Fibroblast of pulmonary artery (primary cell): ENCODE measurements at places on chromosomes 7 and 10.

DNA sequence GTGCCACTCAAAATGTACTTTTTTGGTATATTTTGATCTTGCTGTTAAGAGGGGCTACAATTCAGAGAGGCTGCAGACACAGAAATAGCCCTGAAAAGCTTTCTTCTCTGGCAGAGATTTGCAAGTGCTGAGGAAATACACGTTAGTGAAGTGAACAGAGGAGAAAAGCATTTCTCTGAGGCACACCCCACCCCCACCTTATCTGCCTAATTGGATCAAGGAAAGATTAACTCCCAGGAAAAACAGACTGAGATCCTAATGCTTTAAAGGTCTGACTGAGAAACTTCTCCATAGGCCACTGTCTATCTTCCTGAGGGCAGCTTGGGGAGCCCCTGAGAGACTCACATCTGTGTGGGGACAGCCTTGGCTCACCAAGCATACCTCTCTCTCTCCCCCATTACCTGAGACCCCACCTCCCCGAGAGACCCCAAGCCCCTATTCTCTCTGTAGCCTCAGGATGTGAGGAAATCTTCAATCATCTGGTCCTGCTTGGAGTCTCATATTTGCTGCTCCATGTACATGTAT lies 14.8 kb upstream of the AKR1C3 start:
- DNase-seq = no peak

DNA sequence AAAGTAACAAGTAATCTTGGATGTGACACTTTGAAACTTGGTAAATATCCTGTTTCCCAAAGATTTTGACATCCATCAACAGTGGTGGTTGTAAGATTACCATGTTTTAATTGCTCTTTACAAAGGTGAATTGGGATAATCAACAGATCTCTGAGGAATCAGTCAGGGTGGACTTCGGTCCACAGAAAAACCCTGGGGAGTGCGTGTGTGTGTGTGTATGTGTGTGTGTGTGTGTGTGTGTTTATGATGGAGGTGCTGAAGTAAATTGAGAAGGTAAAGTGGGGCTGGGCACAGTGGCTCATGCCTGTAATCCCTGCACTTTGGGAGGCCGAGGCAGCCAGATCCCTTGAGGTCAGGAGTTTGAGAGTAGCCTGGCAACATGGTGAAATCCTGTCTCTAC lies 12.0 kb upstream of the AUTS2 start:
- DNase-seq = no peak

DNA sequence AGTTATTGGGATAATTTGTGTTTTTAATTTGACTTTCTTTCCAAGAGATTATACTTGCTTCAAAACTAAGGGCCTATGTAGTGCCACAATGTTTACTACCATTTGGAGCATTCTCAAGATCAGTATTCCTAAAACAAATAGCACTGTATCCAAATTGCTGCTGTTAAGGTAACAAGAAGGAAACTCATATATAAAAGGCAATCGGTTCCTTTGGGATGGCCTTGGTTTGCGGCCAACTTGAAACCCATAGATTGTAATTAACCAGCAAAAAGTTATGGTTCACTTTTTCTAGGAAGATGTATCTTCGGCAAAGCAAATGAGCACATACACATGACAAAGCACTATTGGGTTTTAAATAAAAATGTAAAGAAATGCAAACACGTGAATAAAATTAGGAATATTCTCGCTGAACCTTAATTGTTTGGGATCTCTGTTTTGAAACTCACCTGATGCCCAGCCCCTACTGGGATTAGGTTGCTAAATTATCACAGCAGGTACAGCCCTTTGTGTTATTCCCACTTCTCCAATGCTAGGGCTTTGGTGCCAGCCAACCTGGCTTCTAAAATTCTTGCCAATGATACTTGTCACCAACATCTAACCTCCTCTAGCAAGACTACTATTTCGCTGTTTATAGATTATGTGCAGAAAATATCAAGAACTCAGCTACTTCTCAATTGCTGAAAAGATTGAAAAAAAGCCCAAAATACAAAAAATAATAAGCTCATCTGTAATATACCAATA lies 16.0 kb downstream of the CDNF start:
- DNase-seq = no peak

- DNase-seq = no peak
These were observed 30.0 kb upstream of the PRKAR1B start for GRCh38 chr7:756928-757560.

DNA sequence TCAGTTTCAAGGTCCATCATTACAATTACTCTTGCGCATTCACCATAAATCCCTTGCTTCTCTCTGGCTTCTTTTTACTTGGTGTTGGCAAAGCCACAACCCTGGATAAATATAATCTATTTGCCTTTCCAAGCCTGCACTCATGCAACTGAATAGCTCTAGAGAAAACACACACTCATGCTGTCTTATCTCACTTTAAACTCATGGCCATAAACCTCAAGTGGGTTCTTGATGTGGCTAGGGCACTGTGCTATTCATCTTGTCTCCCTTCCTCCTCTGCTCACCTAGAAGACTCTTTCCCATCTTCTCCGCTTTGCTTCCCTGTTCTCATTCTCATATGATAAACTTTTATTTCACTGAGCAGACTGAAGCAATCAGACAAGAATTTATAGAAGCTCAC lies 165.4 kb upstream of the MTPN start:
- DNase-seq = no peak

DNA sequence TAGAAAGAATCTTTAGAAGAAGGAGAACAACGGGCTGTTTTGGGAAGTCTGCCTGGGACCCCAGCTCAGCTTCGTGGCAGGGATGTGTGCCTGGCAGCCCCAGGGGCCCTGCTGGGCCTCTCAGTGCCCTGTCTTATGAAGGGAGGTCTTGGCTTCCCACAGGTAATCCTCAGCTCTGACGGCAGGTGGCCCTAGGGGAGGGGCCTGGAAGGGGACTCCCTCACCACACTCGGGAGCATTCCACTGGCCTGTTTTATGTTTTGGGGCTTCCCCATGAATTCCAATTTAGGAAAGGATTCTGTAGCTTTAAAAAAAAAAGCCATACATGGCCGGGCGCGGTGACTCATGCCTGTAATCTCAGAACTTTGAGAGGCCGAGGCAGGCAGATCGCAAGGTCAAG lies 3.0 kb upstream of the DMBT1 start:
- DNase-seq = no peak

- DNase-seq = peak; percentile 62
These were observed 27.9 kb downstream of the C7orf25 start for GRCh38 chr7:42883950-42884349.

GRCh38 chr7:133983685-133984419 lies 143.3 kb upstream of the LRGUK start:
- DNase-seq = peak; percentile 10

- DNase-seq = peak; percentile 51
These were observed 49.7 kb downstream of the RABGEF1 start for GRCh38 chr7:66790196-66790595.

- peak; percentile 15 for DNase-seq
These were observed 186.2 kb downstream of the MACC1 start for GRCh38 chr7:20030915-20031362.

DNA sequence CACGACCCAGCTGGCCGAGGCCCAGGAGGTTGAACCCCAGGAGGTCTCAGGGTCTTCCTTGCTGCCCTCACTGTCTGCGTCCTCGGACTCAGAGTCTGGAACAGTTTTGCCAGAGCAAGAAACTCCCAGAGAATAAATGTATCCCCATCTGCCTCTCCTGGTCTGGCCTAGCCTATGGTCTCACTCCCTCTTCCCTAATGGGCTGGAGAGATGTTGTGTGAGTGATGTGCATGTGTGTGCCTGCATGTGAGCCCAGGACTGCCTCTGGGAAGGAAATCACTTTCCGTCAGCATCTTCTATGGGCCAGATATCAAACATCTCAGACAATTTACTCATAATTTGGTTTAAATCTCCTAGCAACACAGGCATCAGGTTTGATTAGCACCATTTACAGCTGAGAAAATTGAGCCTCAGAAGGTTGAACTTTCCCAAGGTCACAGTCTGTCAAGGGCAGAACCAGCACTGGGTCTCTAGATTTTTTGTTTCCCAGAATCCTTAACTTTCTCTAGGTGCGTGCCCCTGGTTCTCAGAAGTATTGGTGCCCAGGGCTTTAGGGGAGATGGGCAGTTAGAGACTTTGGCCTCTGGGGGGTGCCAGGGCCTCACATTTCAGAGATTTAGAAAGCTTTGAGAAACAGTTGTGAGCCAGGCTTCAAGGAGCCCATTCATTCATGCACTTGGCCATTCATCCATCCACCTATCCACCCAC lies 4.9 kb downstream of the TMEM270 start:
- DNase-seq = peak; percentile 73

GRCh38 chr7:92489634-92490033 lies 11.9 kb upstream of the ERVW-1 start:
- peak; percentile 47 for DNase-seq

GRCh38 chr7:14055813-14056212 lies 66.3 kb upstream of the ETV1 start:
- no peak for DNase-seq

- peak; percentile 84 for DNase-seq
These were observed 23.9 kb downstream of the NRF1 start for GRCh38 chr7:129635300-129636029.
